Left forelimb (tissue), 1 donor: ENCODE measurements at places on chromosomes 6 and 20.

DNA sequence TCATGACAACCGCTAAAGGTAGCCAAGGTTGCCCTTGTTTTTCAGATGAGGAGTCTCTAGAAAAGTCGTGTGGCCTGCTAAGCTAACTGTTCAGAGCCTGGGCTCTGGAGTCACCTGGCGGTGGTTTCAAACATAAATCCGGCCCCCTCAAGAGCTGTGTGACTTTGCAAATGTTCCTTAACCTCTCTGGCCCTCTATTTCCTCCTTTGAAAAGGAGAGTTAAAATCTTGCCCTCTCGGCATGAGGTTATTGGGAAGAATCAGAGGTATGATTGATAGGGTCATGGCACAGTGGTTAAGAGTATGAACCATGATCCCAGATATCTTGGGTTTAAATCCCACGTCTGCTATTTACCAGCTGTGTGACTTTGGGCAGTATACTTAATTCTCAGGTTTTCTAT, 5.6 kb upstream of the LBP start:
- DNase-seq = no peak

GRCh38 chr6:42363926-42364849, 87.5 kb downstream of the TRERF1 start:
- DNase-seq = no peak

GRCh38 chr6:22206106-22206505, 90.7 kb downstream of the PRL start:
- no peak for DNase-seq

DNA sequence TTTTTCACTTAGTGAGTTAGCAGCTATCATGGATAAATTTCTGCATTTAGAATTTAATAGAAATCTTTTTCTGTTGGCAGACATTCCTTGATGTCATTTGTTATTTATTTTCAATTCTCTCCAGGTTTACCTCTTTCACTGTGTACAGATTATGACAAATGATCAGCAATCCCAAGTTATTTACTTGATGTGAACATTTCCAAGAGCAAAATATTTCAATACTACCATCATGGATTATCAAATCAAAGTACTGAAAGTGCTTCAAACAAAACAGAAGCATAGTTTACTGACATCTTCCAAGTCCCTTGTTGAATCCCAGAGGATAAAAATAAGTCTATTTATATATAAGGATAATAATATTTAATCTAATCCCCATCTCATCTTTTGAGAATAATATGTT, 852.2 kb upstream of the CITED2 start:
- no peak for DNase-seq

DNA sequence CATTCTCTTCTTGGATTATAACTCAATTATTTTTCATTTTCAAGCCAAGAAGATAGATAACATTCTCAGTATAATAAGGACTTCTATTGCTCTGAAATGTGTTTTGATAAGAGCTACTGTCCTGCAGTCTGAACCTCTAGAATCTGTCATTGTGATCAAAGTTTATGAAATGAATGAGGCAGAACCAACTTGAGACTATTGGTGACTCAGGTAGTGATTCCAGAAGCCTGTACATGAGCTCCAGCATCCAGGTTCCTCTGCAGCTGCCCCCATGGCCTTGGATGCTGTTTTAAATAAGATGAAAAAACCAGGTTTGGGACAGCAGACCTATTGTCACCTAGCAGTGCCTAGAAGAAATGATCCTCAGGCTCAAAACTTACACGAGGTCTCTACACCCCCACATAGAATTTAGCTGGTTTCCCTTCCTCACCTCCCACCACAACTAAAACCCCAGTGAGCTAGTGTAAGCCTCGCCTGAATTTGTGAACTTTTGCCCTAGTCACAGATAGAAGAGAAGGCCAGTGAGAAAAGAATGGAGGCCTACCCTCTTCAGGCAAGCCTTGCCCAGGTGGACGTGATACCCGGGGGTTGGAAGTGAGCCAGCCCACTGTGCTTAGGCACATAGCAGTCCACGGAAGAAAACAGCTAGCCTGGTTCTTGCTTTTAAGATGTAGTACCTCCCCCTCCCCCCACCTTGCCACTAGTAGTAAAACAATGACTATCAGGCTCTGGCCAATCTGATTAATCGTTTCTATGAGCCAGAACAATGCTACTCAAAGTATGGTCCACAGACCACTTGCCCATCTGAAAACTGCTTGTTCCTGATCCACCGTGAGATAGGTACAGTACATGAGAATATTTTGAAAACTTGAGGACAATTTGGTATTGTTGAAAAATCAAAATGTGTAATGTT, 73.0 kb upstream of the SYNJ2 start:
- DNase-seq = no peak

DNA sequence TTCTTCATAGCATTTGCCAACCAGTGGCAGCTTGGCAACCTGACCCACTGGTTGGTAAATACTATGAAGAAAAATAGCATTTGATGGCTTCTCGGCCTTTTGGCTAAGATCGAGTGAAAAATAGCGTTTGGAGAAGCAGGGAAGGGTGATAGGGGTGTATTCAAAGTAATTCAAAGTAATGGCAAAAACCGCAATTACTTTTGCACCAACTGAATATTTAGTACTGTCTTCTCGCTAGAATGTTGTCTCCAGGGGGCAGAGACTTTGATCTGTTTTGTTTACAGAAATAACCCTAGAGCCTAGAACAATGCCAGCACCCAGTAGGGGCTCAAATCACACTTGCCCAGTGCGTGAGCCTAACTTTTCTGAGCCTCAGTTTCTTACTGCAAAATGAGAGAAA, 106.1 kb downstream of the CDC5L start:
- no peak for DNase-seq

DNA sequence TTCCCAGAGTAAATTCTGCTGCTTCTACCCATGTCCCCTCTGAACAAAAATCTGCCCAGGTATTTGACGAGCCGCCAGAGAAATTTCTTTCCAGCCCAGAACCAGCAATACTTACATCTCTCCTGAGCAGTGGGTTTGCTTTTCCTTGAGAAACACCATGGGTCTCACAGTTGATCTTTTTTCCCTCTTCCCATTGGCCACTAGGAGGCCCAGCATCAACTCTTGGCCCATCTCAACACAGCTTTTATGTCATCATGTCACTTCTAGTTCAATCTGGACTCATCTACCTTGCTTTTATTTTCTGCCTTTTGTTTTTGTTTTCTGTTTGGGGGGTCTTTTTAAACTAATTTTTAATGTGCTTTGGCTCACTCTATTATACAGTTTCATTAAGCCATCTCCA, 18.8 kb downstream of the MAFB start:
- DNase-seq = no peak

- DNase-seq = no peak
Observed at GRCh38 chr20:19730706-19731105, 27.4 kb upstream of the RIN2 start.

- no peak for DNase-seq
Observed at GRCh38 chr6:41887331-41887751, 7.8 kb downstream of the USP49 start.

DNA sequence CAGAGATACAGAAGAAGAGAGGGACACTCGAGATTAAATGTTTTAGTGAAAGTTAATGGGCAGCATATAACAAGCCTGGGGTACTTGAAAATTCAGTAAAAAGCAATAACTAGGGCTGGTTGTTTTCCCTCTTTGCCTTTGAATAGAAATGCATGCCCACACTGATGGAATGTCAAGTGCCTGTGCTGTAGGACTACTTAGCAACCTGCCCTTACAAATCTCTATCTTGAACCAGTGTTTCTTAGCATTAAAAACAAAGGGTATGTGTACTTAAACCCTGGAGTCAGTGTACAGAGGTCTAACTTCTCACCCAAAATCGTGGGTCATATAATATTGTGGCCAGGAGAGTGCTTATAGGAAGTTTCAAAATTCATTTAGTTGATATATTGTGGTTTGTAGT, 37.1 kb downstream of the RNF144B start:
- DNase-seq = no peak

DNA sequence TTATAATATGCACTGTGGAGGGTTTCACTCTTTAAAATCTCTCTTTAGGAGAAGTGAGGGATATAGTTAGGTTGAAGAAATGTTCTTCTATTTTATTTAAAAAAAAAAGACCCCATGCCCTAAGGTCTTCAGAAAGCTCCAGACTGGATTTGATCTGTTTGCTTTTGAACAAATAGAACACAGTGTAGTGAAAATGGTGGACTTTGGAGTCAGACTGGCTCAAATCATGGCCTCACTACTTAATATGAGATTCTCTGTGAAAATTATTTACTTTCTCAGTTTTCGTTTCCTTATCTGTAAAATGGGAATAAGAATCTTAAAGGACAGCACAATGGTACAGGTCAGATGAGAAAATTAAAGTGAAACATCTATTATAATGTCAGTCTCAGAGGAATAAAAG, 203.9 kb downstream of the ASCC3 start:
- no peak for DNase-seq

DNA sequence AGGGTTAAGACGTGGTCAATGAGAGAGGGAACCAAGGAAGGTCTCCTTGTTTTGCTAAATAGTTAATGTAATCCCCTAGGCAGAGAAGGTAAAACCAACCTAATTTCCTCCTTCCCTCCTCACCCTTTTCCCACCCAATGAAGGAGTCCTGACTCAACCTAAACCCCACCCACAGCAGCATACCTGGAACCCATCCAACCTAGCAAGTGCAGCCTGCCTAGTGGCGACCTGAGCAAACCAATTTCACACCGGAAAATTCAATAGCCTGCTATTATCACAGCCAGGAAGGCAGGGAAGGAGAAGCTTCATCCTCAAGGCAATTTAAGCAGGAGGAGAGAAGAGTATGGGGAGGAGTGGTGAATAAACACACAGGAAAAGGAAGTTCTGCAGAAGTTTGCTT, 46.9 kb downstream of the OSTM1 start:
- no peak for DNase-seq

GRCh38 chr20:62426699-62427131, 624 bp downstream of the RBBP8NL start:
- no peak for DNase-seq

- no peak for DNase-seq
Observed at GRCh38 chr20:9121211-9121610, 52.3 kb downstream of the PLCB4 start.

GRCh38 chr6:6331393-6331792, 10.9 kb upstream of the F13A1 start:
- DNase-seq = no peak

DNA sequence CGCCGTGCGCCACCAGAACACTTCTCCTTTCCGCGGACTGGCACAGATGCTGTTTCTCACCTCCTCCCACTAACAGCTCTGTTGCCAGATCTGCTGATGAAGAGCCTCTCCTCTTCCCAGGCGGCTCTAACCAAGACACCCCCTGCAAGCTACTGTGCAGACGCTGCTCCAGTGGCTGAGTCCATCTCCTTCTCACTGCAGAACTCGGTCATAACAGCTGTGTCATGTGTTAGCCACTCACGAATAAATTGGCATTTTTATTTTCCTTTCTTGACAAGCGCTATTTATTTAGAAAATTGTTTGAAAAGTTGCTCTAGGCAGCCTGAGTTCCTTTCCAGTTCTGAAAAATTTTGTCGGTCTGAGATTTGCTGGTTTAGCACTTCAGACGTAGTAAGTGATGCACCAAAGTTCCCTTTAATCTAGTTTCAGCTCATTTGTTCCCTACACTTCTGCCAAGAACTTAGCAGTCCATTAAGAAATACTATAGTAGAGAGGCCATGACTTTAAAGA, 12.8 kb upstream of the PLEKHG1 start:
- DNase-seq = no peak

GRCh38 chr6:143973097-143973966, 34.7 kb downstream of the PLAGL1 start:
- no peak for DNase-seq

DNA sequence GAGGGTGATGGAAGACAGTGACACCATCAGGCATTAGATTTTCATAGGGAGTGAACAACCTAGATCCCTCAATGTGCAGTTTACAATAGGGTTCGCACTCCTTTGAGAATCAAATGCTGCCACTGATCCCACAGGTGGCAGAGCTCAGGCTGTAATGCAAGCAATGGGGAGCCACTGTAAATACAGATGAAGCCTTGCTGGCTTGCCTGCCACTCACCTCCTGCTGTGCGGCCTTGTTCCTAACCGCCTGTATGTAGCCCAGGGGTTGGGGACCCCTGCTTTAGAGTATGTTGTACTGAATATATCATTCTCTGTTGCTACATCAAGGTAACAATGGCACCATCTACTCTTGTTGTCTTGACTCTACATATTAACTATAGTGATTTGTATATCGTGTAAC, 37.1 kb downstream of the TPD52L1 start:
- no peak for DNase-seq

- DNase-seq = no peak
Observed at GRCh38 chr20:14757728-14758127, 420.3 kb upstream of the FLRT3 start.

- no peak for DNase-seq
Observed at GRCh38 chr6:1611322-1611571, 1.5 kb downstream of the FOXC1 start.

DNA sequence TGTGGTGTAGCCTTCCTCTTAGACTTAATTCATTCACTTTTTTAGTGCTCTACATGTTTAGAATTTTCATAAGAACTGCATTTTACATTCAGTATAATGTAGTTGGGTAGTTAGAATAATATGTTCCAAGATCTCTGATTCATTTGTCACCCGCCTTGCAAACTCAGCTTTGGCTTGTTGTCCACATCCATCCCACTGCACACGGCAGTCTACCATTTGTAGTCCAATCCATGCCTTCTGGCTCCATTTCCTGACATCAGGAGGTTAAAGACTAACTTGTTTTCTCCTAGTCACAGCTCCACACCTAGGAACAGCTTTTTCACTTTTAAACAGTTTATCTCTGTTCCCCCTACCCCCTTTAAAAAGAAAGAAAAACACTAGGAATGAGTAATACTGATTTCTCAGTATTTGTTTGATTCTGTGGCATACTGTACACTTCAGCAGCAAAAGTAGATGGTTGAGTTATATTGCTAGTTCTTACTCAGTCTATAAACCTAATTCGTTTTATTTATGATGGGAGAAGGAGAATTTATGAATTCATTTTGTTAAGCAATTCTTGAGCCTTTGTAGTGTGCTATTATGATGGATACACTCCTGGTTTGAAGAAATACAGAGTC, 180.9 kb downstream of the ARID1B start:
- no peak for DNase-seq

DNA sequence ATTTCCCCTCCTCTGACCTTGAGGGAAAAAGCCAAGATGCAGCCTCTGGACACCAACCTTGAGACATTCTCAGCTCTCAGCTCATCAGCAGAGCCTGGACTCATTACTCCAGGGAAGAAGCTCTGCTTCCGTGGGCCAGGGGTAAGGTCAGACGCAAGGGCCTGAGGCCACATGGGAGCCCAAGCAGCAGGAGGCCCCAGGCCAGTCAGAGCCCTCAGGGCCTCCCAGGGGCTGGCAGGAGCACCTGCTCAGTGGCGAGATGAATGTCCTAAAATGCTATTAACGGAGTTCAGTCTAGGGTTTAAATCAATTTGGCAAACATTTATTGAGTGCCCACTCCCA, 208.6 kb downstream of the ERMARD start:
- DNase-seq = no peak

- DNase-seq = peak; percentile 31
Observed at GRCh38 chr6:150079604-150080003, 10.7 kb upstream of the ULBP3 start.
